ENCODE measurements at places on chromosomes 11 and 22. TPM values are rescaled to one million over a fixed set of nuclear protein-coding genes. Genes with fewer than 3 reads are reported as not detected.

Gene CABP4
- not detected for total RNA-seq

Gene GLYATL2
- not detected for total RNA-seq

Gene SGSM1
- 0.64 TPM for total RNA-seq

Gene GGT5
- total RNA-seq: 1.8 TPM

Gene USP2
- total RNA-seq: 0.53 TPM

Gene LYVE1
- 0.13 TPM for total RNA-seq

Gene SLC17A6
- not detected for total RNA-seq

Gene OR8D4
- not detected for total RNA-seq

Gene CYTH4
- total RNA-seq: 1.0 TPM

Gene SSTR3
- total RNA-seq: not detected

Gene NAV2
- 19.2 TPM for total RNA-seq

Gene OR5B21
- total RNA-seq: not detected

Gene MOV10L1
- not detected for total RNA-seq

Gene BTBD18
- not detected for total RNA-seq

Gene PDGFD
- total RNA-seq: 7.7 TPM

Data from A549 treated with CORT108297 at 1 μM for 4 hours (cell line).